ENCODE measurements at places on chromosomes 1 and 21.

- DNase-seq = no peak
Observed at GRCh38 chr1:205443585-205444299, 12.1 kb downstream of the BLACAT1 start.

- no peak for DNase-seq
Observed at GRCh38 chr1:226135059-226135651, 51.4 kb downstream of the ACBD3 start.

- no peak for DNase-seq
Observed at GRCh38 chr1:175511496-175511895, 231.9 kb downstream of the TNR start.

DNA sequence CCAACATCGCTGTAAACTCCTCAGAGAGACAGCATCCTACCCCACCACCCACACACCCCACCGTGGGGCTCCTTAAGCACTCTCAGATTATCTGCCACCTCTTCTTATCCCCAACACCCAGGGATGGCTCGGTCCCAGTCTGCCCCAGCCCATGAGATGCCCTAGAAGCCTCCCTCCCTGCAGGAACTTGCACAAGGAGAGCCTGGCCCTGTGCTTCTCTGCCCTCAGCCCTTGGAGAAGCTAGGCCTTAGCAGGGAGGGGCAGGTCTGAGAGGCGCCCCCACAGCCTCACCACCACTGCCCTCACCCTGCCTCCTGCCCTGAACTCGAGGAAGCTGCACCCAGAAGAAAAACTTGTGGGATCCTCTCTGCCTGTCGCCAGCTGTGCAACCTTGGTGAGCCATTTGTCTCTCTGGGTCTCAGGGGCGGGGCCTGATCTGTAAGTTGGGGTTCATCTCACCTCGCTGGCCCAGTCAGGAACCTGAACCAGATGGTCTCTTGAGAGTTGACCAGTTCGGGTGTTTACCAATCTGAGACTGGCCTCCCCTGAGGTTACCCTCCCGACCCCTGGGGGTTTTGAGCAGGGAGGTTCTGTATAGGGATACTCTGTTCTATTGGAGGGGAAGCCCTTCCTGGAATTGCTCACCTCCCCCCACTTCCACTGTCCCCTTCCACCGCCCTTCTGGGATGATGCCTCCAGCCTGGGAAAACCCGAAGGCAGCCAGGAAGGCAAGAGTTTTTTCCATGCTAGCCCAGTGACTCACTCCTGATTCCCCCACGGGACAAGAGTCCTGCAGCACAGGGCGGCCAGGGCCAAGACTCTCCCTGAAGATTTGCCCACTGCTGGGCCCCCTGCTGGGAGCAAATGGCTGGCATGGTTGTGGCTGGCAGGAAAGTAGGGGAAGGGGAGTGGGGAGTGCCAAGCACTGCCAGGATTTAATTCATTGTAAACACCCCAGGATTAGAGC is at the start of gene S100A3:
S100A3 (minus strand) TSS at position 537 of the 967 bp plus-strand sequence. CDS start 773 bp downstream, outside the sequence.
- no peak for DNase-seq

DNA sequence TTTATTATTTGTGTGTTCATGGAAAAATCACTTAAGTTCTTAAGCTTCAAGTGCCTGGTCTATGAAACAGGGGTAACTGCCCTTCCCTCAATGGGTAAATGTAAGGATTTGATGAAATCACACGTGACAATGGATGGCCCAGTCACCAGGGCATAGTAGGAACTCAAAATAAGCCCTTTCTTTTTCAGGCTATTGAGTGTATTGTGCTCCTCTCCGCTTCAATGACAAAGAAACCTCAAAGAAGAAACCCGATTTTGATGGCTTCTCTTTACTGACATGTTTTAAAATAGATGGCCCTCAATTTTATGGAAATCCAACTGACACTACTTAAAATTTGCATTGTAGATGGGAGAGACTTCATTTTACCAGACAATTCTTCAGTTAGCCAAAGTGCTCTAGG is 543.5 kb downstream of the OMA1 start:
- no peak for DNase-seq

DNA sequence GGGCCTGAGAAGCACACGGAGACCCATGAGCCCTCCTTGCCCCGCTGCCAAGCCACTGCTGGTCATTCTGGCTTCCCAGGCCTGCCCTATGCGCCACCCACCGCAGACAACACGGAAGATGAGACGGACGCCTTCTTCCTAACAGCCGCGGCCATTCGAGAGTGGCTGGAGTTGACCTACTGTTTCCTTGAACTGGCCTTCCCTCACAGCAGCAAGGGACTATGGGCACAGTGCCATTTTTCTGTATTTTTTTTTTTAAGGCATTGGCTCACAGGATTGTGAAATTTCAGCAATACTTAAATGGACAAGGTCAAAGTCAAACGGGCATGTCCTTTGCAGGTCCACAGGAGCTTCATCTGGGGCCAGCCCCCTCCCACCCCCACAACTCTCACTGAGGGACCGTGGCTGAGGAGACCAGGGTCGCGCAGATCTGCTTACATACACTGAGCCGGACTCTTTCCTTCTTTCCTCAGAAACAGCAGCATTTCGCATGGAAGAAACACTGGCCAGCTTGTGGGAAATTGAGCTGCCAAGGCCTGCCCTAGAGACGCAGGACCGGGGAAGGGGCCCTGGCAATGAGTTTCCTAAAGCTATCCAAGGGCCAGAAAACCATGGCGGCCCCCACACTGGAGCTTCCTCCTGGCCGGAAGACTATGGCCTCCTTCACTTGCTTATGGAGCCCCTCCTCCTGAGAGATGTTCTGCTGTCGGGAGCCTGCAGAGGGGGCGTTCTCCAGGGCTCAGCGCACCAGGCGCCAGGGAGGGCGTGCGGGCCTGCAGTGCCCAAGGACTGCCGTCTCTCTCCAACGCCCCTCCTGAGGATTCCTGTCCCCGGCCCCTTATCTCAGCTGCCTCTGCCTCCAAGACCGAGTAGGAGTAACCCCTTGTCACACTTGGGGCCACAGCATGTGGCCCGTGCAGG is 98.9 kb downstream of the PGBD5 start:
- no peak for DNase-seq

GRCh38 chr1:226648421-226648820 is 90.7 kb downstream of the ITPKB start:
- no peak for DNase-seq

DNA sequence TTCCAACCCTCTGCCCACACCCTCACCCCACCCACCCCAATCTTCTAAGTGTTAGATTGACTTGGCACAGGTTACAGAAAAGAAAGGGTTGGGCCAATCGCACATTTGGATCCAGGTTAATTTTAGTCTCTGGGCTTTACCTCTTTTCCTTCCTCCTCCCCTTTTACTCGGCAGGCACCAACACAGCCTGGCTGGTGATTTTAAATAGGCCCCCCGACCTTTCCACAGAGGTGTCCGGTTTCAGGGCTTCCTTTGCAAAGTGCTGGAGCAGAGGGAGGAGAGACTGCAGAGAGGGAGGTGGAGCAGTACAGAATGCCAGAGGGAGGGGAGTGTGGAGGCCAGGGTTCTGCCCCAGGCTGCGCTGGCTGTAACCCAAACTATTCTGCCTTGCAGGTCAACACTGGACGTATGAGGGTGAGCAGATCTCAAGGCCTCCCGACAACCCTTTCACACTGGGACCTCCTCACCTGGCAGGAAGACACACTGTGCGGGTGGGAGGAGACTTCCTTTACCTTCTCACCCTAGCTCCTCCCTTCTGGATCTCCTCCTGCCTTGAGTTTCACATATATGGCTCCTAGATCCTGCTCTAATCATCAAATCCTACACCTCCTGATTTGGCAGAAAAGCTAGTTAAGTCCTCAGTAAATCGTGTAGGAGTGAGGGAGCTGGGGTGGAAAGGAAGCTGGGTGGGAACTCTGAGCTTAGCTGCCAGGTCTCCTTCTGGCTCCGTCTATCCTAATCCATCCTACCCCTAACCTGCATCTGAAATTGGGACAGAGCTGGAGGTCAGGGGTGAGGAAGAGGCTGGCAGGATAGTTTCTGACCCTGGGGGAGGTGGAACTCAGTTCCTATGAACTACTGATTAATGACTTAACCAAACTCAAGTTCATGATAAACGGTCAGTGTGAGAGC is 2.4 kb downstream of the CA14 start:
- no peak for DNase-seq

DNA sequence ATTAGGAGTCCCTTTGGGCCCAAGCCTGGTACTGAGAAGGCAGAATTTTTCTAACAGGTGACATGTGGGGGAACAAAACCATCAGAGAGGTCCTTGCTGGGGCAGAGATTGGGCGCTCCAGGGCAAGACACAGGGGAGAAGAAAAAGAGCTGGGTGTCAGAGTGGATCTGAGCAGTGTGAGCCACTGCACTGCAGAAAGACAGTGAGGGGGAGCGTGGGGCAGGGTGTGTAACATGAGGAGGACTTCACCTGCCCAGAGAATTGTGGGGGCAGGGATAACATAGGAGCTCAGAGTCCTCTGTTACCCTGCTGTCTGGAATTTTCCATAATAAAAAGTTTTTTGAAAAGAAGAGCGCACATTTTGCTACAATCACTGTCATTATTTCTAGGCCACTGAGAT is 25.5 kb upstream of the CSF3R start:
- DNase-seq = no peak

- no peak for DNase-seq
Observed at GRCh38 chr1:215219372-215219771, 136.8 kb downstream of the KCNK2 start.

DNA sequence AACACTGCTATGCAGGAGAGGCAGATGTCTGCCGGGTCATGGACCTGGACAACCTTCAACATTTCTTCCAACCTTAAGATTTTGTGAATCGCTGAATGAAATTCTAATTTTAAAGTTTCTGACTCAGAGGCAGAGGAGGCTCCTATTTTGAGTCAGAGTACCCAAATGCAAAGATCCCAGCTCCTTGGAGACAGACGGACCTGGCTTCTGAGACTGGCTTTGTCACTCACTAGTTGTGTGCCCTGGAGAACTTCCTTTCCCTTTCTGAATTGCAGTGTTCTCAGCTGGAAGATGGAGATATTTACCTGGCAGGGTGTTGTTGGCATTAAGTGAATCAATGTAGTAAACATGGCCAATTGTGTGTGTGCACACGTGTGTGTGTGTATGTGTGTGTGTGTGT is 51.9 kb downstream of the IER5 start:
- DNase-seq = no peak

- DNase-seq = no peak
Observed at GRCh38 chr1:22045604-22046228, 6.8 kb upstream of the CDC42 start.

DNA sequence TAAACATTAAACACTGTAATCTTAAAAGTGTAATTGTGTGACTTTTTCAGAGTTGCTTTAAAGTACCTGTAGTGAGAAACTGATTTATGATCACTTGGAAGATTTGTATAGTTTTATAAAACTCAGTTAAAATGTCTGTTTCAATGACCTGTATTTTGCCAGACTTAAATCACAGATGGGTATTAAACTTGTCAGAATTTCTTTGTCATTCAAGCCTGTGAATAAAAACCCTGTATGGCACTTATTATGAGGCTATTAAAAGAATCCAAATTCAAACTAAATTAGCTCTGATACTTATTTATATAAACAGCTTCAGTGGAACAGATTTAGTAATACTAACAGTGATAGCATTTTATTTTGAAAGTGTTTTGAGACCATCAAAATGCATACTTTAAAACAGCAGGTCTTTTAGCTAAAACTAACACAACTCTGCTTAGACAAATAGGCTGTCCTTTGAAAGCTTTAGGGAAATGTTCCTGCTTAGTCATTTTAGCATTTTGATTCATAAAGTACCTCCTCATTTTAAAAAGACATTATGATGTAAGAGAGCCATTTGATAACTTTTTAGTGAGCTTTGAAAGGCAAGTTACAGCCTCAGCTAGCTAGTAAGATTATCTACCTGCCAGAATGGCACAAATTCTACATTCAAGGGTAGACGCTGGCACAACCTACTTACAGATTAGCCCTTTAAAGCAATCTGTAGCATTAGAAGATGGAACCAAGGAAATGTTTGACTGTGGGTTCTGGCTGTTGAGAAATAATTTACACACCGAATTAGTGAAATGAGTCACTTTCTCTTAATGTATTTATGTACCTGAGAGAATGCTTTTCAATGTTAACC is 9.4 kb downstream of the SOD1 start:
- no peak for DNase-seq

Data from CMK (cell line).